ENCODE measurements at places on chromosomes 7 and 10. TPM values are rescaled to one million over a fixed set of nuclear protein-coding genes. Genes with fewer than 3 reads are reported as not detected.
A peak's percentile ranks its signal among the peaks of the same experiment; 100 is the strongest.

GRCh38 chr7:74449809-74450397 lies 3.8 kb upstream of the GTF2IRD1 start:
- DNase-seq = peak; percentile 91

GRCh38 chr7:36613031-36613614 lies 111.2 kb downstream of the AOAH start:
- no peak for DNase-seq

OR2A1 gene
- not detected for total RNA-seq

MYL10 gene
- not detected for total RNA-seq

All from activated CD4-positive, alpha-beta T cell treated with anti-CD3 and anti-CD28 coated beads, Interleukin-2, amount 10 ng/mL, durations not matched to agents 24 days and 14 days (primary cell).